ENCODE measurements at places on chromosomes 16 and 17.

- no peak overlapping the region for H3K27ac ChIP-seq
- no peaks in the 10 kb centered on the region for H3K27me3 ChIP-seq
- peaks cover 84% of the 10 kb centered on the region for H3K36me3 ChIP-seq
- no peak overlapping the region for H3K4me3 ChIP-seq
Measured at GRCh38 chr17:47813077-47813476, 8.5 kb downstream of the OSBPL7 start.

- peaks cover 9% of the 10 kb centered on the region for H3K27me3 ChIP-seq
- DNase-seq, result no peak
- peaks cover 19% of the 10 kb centered on the region for H3K4me1 ChIP-seq
Measured at GRCh38 chr16:85749771-85750145, 1.1 kb downstream of the C16orf74 start.

- peaks cover 2% of the 10 kb centered on the region for H3K36me3 ChIP-seq
- H3K27me3 ChIP-seq, result no peaks in the 10 kb centered on the region
- H3K4me1 ChIP-seq, result peaks cover 56% of the 10 kb centered on the region
Measured at GRCh38 chr17:50721194-50722010, 2.0 kb downstream of the LUC7L3 start.

GRCh38 chr17:9702482-9702881, 57.2 kb downstream of the USP43 start:
- H3K36me3 ChIP-seq, result no peaks in the 10 kb centered on the region
- no peak overlapping the region for H3K4me3 ChIP-seq
- no peak overlapping the region for H3K27ac ChIP-seq

DNA sequence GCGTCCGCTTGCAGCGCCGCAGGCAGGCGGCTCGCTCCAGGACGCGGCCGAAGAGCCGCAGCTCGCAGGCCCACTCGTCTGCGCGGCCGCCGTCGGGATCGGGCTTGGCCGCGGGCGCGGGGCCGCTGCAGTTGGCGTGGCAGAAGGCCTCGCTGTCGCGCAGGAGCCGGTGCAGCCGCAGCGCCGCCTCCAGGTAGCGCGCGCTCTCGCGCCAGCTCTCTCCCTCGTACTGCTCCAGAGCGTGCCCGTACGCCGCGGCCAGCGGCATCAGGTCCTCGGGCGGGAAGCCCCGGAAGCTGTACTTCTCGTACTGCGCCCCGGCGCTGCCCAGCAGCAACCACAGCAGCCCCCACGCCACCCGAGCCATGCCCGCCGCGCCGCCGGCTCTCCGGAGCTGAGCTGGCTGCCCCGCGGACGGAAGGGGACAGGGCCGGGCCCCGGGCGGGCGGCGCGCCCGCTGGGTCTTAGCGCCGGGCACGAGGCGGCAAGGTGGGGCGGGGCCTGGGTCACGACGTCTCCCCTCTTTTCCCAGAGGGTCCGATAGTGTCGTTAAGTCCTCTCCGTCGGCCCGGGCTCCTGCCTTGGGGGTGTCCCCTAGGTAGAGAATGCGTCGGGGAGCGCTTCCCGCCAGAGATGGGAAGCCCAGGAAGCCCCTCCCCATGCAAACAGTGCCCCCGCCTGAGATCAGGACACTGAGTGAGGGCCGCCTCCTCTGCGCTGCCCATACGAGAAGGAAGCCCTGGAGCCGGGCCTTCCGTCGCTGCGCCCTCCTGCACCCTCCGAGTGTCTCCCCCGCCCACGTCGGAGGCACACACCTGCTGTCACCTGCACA, at the start of gene P3H4:
P3H4 (minus strand) TSS at position 401 of the 832 bp plus-strand sequence; CDS start at position 367, 34 bp downstream.
- H3K4me1 ChIP-seq, result peaks cover 24% of the 10 kb centered on the region
- peak within 1 kb of the TSS; percentile 23 for H3K4me3 ChIP-seq
- peak; percentile 62 for DNase-seq
- no peaks in the 10 kb centered on the region for H3K36me3 ChIP-seq
- no peak within 1 kb of the TSS for H3K27ac ChIP-seq
- H3K27me3 ChIP-seq, result peaks cover 46% of the 10 kb centered on the region
